Activated B cell treated with CpG ODN at 0.5 μM for 24 hours (primary cell): ENCODE measurements at places on chromosomes 7 and 10. TPM values are rescaled to one million over a fixed set of nuclear protein-coding genes. Genes with fewer than 3 reads are reported as not detected.

The COL17A1 gene
- total RNA-seq: not detected in 2 replicates

The CFAP43 gene
- total RNA-seq: 0.22 TPM in 1 of 2 replicates, not detected in the other

The ZNF398 gene
- total RNA-seq: 15.1 and 17.3 TPM in 2 replicates

The PNLIPRP3 gene
- not detected in 2 replicates for total RNA-seq

The COL1A2 gene
- total RNA-seq: not detected in 2 replicates

The NPSR1 gene
- not detected in 2 replicates for total RNA-seq

The PNLIPRP2 gene
- total RNA-seq: not detected in 2 replicates

The HOXA5 gene
- not detected in 2 replicates for total RNA-seq

The AASS gene
- 5.9 and 6.3 TPM in 2 replicates for total RNA-seq

The GRID2IP gene
- total RNA-seq: 0.93 and 1.3 TPM in 2 replicates

The GBX1 gene
- total RNA-seq: not detected in 2 replicates

The MMD2 gene
- not detected in 2 replicates for total RNA-seq

The ZNF467 gene
- total RNA-seq: 0.20 and 0.32 TPM in 2 replicates

The ASZ1 gene
- total RNA-seq: not detected in 2 replicates
